Activated CD4-positive, alpha-beta T cell treated with anti-CD3 and anti-CD28 coated beads, Interleukin-2, amount 10 ng/mL, durations not matched to agents 24 days and 14 days (primary cell): ENCODE measurements at places on chromosomes 5 and 9. TPM values are rescaled to one million over a fixed set of nuclear protein-coding genes. Genes with fewer than 3 reads are reported as not detected.

DNA sequence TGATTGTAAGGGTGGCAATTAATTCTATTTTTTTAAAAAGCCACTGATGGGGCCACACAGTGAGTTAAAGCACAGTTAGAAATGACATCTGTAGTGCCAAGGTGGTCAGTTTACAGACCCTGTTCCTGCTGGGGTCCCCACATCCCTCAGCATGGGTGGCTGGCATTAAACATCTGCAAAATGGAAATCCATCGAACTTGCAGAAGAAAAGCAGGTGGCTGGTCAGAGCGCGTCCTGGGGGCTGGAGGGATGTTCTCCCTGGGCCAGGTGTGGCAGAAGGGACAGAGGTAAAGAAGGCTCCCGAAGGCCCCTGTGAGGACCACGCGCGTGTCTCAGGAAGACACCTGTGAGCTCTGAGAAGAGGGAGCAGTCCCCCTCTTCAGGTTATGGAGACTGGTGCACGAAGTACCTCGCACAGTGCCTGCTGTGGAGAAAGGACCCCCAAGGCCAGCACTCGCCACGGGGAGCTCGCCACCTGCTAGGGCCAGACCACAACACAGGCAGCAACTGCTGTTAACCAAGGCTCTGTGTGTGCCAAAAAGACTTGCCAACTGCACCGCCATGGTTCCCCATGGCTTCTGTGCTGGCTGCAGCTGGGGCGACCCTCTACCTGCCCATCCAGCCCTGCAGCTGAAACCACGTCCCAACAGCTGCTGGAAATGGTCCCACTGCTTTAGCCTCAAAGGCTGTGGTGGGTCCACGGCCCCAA lies 65.2 kb downstream of the RASGEF1C start:
- no peak overlapping the region for H3K4me3 ChIP-seq
- H3K4me1 ChIP-seq = no peaks in the 10 kb centered on the region
- peaks cover 11% of the 10 kb centered on the region for H3K27me3 ChIP-seq
- H3K36me3 ChIP-seq = no peaks in the 10 kb centered on the region

- no peaks in the 10 kb centered on the region for H3K4me1 ChIP-seq
- no peaks in the 10 kb centered on the region for H3K36me3 ChIP-seq
- H3K4me3 ChIP-seq = no peak overlapping the region
Observed at GRCh38 chr5:125236981-125237380, 490.5 kb upstream of the ZNF608 start.

- no peaks in the 10 kb centered on the region for H3K27me3 ChIP-seq
- no peaks in the 10 kb centered on the region for H3K4me1 ChIP-seq
- no peak overlapping the region for H3K27ac ChIP-seq
- no peaks in the 10 kb centered on the region for H3K36me3 ChIP-seq
Observed at GRCh38 chr9:17291766-17292165, 156.9 kb downstream of the CNTLN start.

DNA sequence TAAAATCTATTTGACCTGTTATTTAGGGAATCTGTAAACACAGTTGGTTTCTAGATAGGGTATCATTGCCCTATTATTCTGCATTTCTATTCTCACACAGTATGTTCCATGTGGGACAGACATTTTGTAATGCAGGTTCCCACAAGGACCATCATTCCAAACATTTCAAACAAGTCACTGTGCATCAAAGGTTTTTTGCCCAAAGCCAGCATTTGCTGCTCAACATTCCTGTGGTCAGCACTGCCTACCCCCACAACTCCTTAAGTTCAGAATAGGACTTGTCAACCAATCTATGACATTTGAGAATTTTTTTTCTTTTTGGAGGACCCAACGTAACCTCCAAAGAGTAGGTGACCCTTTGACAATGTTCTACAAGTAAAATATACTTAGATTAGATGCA lies 95.7 kb downstream of the LPAR1 start:
- no peaks in the 10 kb centered on the region for H3K27me3 ChIP-seq
- H3K36me3 ChIP-seq = no peaks in the 10 kb centered on the region

The GLRA1 gene
- total RNA-seq = not detected in 2 replicates
